ENCODE measurements at places on chromosomes 3 and 15. TPM values are rescaled to one million over a fixed set of nuclear protein-coding genes. Genes with fewer than 3 reads are reported as not detected.

Gene ZNF445
- 4.7 TPM for polyA plus RNA-seq

Gene SERPINI1
- polyA plus RNA-seq = 20.7 TPM

Gene FGF12
- 126 TPM for polyA plus RNA-seq

Gene GOLGA6L4
- 0.92 TPM for polyA plus RNA-seq

Gene SLC7A14
- 0.24 TPM for polyA plus RNA-seq

Gene GPR62
- polyA plus RNA-seq = 0.13 TPM

Gene CADM2
- 0.44 TPM for polyA plus RNA-seq

Gene ERICH6
- polyA plus RNA-seq = not detected

Gene TRPM1
- polyA plus RNA-seq = 0.34 TPM

Gene ITIH3
- 4.6 TPM for polyA plus RNA-seq

Gene KNG1
- polyA plus RNA-seq = not detected

Gene ANKDD1A
- 29.7 TPM for polyA plus RNA-seq
